ENCODE measurements at places on chromosomes 11 and 22.

DNA sequence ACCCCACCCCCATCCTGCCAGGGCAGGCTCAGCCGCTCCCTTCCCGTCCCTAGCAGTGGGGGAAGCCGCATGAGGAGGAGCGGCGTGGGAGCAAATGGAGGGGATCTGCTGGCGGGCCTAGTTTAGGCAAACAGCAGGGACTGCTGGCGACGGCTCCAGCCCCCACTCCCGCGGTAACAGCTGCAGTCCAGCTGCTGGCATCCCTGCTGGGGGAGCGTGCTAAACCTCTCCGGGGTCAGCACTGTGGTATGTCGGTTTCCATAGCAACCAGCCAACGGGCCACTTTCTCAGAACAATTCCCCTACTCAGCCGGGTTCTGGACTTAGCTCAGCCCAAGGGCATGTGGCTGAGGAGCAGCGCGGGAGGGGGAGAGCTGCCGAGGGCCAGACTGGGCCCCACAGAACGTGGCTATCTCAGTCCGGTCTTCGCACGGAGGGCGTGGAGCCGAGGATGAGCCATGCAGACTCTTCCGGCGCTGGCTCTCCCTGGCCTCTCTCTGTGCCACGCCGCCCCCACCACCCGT lies 98.8 kb downstream of the PKNOX2 start:
- peak; percentile 61 for DNase-seq

GRCh38 chr22:27127911-27128310 lies 470.5 kb downstream of the MIAT start:
- DNase-seq, result no peak

GRCh38 chr22:40082184-40082583 lies 87.4 kb downstream of the FAM83F start:
- DNase-seq, result no peak

- no peak for DNase-seq
Measured at GRCh38 chr11:55826919-55827318, at the start of gene OR5L2. TSS of gene OR5L2 (plus strand) at chr11:55827219. CDS start at chr11:55827219, 0 bp downstream.

GRCh38 chr11:80136991-80137390 lies 696.2 kb upstream of the TENM4 start:
- peak; percentile 44 for DNase-seq

DNA sequence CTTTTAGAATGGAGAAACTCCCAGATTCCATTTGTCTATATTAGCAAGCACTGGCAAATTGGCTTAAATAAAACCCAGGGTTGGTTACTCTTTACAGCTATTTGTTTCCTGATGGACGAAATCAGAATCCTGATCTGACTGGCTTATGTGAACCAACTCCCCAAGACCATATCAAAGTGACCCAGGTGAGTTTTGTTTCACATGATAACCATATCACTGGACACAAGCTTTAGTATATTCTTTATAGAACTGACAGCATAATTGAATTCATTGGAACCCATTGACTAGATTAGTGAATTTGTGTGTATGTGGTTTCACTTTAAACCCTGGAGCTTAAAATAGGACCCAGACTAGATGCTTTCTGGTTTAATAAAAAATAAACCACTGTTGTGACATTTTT lies 39.3 kb downstream of the MCAM start:
- DNase-seq, result no peak

- DNase-seq, result no peak
Measured at GRCh38 chr22:38748487-38749136, 7.2 kb downstream of the SUN2 start.

DNA sequence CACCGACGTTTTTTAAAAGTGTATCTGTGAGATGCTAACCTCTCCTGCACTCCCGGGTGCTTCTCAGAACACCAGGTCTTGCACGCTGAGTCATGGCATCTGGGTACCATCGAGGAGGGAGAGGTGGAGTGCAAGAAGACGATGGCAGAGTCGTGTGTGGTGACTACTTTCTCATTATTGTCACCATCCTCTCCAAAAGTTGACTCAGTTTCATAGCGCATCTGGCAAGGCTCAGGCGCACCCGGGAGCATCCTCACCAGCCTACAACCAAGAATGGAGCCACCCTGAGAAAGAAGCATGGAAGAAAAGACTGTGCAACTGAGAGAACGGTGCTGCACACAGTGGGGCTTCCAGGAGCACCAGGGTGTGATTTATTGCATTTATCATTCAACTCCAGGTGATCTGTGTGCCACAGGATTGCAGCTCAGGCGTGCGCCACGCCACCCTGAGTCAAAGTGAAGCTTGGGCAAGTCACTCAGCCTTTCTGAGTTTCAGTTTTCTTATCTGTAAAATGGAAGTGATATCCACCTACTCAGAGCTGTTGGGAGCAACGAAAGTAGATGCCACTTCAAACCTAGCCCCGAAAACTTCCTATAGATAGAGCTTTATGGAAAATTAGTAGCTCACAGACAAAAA lies 65.4 kb downstream of the LINC01488 start:
- DNase-seq, result no peak

- DNase-seq, result no peak
Measured at GRCh38 chr22:48070760-48071159, 1308.3 kb downstream of the TBC1D22A start.

- peak; percentile 83 for DNase-seq
Measured at GRCh38 chr11:13207665-13208594, 69.7 kb upstream of the BMAL1 start.

GRCh38 chr22:46963672-46964545 lies 201.5 kb downstream of the TBC1D22A start:
- DNase-seq, result no peak

DNA sequence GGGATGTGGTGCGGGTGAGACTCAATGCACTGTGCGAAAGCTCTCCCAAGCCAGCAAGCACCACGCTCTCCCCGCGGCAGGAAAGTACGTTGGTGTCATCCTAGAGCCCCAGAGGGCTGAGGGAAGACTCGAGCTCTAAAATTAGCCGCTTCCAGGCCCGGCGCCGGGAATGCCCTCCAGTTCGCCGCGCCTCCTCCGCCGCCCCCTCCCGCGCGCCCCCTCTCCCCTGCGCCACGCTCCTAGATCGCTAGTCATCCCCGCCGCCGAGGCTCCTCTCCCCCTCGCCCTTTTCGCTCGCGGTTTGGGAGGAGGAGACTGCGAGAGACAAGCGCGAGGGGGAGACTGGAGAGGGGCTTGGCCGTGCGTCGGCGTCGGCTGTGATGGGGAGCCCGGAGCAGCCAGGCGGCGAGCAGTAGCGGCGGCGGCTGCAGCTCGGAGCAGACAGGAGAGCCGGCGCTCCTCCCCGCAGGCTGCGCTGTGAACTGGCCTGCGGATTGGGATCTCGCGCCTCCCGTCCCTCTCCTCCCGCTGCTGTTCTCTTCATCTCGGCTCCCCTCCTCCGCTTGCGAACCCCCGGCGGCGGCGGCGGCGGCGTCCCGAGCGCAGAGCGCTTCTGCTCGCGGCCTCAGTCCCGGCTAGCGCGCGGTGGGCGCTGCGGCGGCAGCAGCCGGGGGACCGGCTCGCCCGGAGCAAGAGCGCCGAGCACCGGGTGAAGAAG lies at the start of gene FAT3:
FAT3 (plus strand) TSS at position 412 of the 718 bp plus-strand sequence. CDS start 127,295 bp downstream, outside the sequence.
- DNase-seq, result peak; percentile 71

DNA sequence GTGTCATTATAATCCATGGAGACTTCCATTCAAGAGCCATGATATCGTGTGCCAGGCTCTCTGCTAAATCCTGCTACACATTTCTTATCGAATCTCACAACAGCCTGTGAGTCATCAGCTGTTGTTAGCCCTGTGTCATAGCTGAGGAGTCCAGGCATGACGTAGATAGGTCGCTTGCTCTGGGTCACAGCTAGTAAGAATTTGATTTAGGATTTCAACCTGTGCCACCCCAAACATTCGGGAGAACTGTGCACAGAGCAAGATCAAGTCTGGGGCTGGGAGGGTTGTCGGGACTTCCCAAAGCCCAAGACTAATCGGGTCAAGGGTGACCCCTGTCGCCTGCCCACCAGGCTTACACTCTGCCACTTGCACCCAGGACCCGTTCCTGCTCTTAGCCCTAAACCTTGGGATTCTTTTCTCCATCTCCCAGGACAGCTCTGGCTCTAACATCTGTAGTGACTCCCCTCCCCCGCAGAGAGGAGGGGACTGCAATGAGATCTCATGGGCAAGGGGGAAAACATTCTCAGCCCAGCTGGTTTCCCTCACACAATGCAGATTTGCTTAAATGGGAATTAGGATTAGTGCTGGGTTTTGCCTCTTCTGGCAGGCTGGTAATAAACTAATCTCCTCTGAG lies 34.3 kb downstream of the TSPAN18 start:
- peak; percentile 93 for DNase-seq

GRCh38 chr11:8265681-8266241 lies 2.1 kb upstream of the LMO1 start:
- DNase-seq, result no peak

DNA sequence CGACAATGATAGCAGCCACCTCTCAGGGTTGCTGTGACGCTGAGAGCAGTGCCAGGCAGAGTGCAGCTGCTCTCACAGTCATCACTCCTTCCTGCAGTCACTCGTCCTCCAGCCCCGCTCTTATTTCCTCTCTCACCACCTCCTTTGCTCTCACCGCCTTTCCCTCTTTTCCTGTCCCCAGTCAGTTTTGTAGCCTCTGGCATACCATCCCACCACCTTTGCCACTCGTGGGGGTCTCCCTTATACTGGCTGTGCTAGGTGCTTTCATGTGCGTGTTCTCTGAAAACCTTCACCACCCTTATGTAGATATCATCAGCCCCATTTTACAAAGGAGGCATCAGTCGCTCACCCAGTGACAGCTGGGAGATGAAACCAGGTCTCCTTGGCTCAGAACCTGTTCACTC lies 19.3 kb upstream of the ST3GAL4 start:
- no peak for DNase-seq

DNA sequence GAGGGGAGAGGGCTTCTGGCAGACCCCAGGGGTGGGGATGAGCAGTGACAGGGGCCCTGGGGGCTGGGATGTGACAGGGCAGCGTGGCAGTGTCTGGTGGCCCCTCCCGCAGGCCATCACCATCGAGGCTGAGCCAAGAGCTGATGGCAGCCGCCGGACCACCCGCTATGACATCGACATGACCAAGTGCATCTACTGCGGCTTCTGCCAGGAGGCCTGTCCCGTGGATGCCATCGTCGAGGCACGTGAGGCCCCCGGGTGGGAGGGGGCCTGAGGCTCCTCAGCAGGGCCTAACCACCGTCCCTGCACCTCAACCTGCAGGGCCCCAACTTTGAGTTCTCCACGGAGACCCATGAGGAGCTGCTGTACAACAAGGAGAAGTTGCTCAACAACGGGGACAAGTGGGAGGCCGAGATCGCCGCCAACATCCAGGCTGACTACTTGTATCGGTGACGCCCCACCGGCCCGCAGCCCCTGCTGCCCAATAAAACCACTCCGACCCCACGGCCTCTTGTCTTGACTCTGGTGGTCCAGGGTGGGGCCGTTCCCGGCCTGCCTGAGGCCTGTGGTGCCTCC lies 2.6 kb upstream of the TCIRG1 start:
- DNase-seq, result no peak

DNA sequence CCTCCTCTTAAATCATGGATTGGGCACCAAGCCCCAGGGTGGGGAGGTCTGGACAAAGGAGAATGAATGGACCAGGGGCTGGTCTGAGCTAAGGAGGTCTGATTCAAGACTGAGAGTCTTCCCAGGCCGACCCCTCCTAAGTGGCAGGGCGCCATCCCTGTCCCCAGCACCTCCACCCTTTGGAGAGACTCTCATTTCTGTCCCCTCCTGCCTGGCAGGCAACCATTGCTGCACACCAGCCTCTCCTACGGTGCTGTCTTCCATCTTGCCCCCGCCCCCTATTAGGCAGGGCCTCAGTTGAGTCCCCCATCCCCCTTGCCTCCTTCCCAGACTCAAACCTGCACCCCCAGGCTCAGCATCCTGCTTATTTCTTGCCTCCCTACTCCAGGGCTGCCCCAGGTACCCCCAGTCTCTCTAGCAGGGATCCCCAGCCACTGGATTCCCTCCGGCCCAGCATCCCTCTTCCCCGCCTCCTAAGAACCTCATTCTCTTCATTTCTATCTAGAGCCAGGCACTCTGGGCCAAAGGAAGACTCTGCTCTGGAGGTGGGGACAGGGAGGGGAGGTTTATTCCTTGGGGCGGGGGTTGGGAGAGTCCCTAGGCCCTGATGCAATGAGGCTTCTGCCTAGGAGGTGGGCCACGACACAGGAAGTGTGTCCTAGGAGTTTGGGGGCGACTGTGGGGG lies 1.7 kb upstream of the RCOR2 start:
- DNase-seq, result peak; percentile 44

DNA sequence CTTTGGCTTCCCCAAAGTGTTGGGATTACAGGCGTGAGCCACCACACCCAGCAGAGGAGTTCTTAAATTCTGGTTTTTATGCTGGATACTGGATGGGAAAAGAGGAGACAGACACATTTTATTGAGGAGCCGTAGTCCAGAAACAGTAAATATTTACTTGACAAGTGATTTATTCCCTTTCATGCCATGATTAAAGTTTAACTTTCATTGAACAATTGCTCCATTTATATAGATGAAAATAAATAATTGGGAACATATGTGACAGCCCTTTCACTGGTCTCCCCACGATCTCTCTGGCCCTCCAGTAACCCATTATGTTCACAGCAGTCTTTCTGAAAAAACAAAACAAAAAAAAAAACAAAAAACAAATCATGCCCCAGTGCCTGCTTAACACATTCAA lies 19.3 kb upstream of the GRK3 start:
- no peak for DNase-seq

DNA sequence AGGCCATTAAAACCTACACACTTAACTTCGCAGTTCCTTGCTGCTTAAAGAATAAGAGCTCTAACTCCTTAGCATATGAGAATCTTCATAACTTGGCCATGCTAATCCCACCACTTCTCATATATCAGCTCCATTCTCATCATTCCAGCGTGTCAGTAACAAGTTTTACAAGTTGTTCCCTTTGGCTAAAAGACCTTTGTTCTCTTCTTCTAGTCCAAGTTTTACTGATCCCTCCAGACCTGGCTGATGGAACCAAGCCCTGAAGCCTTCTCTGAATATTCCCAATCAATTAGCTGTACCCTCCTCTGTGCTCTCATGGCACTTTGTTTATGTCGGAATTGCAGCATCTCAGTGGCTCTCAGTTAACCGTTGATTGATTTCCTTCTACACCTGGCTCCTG lies 35.8 kb downstream of the GAB2 start:
- no peak for DNase-seq

- DNase-seq, result no peak
Measured at GRCh38 chr11:1604181-1604580, 4.1 kb downstream of the KRTAP5-3 start.

- DNase-seq, result no peak
Measured at GRCh38 chr11:100752371-100753171, 65.5 kb downstream of the ARHGAP42 start.

- no peak for DNase-seq
Measured at GRCh38 chr11:105274631-105275030, 135.1 kb upstream of the CARD18 start.

Measured in M059J (cell line).